ENCODE measurements at places on chromosomes 1 and 21.

DNA sequence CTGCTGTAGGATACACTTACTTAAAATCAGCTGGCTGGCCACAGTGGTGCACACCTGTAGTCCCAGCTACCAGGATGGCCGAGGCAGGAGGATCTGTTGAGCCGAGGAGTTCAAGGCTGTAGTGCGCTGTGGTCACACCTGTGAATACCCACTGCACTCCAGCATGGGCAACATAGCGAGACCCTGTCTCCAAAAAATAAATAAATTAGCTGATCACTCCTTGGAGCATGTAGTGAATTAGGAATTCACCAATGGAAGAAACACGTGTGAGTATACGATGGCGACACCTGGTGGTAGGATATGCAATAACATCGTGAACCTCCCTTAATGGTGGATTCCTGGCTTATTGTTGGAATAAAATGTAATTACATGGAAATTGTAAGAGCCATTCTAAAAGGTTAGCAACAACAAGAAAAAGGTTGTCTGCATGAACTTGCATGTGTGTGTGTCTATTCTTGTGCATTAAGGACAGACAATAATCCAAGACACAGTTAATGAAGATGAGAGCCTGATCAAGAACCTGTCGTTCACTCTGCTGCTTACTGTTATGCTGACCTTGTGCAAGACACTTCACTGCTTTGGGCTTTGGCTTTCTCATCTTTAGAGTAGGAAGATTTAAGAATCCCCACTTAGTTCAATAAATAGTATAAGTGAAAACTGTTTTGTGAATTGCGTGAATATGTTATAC, 38.6 kb upstream of the COX20 start:
- peak; percentile 49 for DNase-seq

- no peak for DNase-seq
Measured at GRCh38 chr1:245336149-245336983, 181.6 kb downstream of the KIF26B start.

GRCh38 chr1:180231506-180231921, 1.4 kb downstream of the LHX4 start:
- peak; percentile 27 for DNase-seq

- no peak for DNase-seq
Measured at GRCh38 chr1:246793356-246793896, 69.2 kb downstream of the SCCPDH start.

DNA sequence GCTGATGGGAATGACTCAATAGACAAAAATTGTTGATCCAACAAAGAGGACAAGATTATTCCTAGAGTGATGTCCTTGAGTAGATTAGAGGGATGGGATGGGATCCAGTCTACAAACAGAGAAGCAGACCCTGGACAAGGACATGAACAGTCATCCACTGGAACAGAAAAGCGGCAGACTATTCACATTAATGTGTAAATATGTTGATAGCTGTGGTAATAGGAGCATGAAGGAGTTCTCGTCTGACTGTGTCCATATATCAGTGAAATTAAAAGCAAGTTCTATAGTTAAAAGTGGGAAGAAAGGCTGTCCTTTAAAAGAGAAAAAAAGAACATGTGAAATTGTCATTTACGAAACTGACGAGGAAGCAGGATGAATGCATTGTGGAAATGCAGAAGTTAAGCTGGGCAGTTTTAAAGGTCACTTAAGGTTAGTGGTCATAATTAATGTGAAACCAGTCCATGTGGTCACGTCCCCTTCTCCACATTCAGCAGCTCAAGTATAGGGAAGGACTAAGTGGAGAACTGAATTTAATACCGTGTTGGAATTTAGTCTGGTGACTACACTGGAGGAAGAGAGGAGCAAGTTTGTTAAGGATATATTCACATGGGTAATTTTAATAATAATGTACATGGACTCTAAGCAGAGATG, 62.1 kb downstream of the PIK3R3 start:
- no peak for DNase-seq

DNA sequence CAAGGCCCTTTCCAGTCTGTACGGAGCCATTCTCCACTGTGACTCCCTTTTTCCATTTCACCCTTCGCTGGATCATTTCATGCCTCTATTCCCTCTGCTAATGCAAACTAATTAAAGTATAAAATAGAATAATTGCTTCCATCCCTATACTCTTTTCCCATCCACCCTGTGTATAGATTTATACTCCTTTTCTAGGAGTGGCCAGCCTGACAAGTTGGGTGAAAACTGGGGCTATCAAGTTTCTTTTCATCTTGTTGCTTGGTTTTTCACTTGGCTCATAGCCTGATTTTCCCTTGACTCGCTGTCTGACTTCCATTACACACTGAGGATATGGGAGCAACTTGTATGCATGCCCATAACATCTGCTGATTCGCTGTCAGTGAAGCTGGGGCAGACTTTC, 107.0 kb downstream of the PLXNA2 start:
- peak; percentile 44 for DNase-seq

GRCh38 chr1:235511470-235512240, 7.4 kb upstream of the B3GALNT2 start:
- peak; percentile 88 for DNase-seq

- DNase-seq: no peak
Measured at GRCh38 chr1:40971966-40972365, 7.5 kb upstream of the CTPS1 start.

GRCh38 chr1:185373813-185374529, 56.9 kb upstream of the IVNS1ABP start:
- peak; percentile 43 for DNase-seq

GRCh38 chr1:196462086-196462485, 146.2 kb downstream of the KCNT2 start:
- DNase-seq: peak; percentile 65

GRCh38 chr1:41537251-41537650, 52.8 kb upstream of the EDN2 start:
- DNase-seq: no peak

DNA sequence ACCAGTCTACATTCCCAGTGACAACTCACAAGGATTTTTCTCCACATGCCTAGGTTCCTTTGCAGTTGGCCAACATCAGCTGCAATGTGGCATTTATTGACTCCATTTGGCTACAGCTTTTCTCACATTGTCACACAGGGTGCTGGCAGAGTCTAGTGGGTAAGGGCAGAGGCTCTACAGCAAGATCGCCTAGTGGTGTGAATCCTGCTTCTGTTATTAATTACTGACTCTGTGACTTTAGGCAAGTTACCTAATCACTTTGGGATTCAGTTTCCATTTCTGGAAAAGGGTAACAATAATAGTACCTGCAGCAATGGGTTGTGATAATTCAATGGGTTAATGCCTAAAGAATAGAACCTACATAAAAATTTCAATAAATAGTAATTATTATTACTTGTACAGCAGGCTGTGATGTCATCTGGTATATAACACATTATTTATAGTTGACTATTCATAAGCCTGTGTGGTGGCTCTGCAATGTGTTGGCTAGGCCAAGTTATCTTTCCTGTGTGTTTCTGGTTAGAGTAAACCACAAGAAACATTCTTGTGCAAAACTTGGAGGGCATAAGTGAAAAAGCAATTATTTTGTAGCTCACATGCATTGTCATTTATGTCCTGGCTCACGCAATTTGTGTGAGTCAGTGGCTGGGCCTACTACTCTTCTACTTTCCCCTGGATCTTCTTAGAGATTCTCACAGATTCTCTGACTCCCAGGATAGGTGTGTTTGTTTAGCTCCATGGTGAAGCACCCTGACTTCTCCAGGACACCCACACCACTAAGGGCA, 59.5 kb downstream of the PTGS2 start:
- DNase-seq: peak; percentile 98

DNA sequence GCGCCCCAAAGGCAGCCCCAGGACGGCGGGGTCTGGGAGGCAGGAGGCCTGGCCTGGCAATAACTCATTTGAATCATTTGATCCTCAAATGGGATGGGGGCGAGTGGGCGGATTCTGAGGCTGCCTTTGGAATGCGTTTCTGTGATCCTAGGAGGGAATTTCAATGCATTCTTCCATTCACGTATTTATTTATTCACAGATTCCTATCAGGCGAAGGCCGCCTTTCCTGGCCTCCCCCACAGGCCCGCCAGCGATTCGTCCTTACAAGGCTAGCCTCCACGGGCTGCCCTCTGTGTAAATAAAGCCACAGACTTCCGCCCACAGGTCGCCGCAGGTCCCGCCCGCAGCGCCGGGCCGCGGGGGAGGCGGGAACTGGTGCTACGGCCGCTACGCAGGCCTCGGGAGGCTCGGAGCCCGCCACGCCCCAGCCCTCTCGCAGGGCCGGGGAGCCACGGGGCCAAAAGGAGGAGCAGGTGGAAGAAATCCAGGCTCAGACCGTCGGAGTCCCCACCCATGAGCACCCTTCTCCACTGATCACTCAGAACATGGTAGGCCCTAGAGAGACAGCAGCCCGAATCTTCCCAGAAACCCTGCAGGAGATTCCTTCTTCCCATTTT, 31.3 kb upstream of the JUN start:
- DNase-seq: peak; percentile 95

DNA sequence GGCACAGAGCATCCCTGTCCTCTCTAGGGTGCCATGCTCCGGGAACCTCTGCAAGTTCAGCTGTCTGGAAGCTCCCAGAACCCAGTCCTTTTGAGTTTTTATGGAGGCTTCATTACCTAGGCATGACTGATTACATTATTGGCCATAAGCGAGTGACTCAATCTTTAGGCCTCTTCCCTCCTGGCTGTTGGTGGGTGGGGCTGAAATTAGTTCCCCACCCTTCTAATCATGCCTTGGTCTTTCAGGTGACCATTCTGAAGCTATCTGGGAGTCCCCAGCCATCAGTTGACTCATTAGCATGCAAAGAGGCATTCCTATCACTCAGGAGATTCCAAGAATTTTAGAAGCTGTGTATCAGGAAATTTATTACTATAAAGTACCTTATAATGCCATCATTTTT, 46.6 kb downstream of the WLS start:
- no peak for DNase-seq

DNA sequence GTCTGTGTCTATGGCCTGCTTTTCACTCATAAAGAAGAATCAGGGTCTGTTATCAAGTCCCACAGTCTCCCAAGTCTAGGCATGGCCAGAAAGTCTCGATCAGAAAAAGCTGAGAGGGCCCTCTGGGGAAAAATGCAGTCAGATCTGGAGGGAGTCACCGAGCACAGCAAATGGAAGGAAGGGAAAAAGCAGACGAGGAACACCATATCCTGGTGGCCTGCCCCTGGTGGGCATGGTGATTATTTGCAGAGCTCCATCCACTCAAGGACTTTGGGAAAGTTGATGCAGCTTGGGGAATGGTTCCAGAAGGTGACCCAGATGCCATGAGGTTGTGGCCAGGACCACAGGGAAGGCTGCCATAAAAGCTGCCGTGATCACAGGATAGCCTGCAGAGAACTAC, 189.1 kb downstream of the CLIC6 start:
- DNase-seq: no peak

DNA sequence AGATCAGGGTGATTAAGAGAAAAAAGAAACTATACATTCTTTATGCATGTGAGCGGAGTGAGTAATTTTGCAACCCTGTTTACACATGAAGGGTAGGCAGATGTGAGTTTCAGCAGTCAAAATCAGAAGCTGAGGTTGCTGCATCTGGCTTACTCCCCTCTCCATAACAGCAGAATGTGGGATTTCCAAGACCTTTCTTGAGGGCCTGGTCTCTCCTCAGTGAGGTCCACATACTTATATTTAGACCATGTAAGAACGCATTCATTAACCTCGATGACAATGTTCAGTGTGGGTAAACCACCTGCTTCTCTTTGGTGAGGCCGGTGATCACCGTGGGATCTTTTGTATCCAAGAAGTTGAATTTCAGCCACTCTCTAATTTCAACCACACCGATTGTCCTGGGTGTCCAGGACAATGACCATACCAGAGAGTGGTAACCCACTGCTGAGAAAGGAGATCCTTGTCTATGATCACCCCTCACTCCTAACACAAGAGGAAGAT, 18.7 kb upstream of the RAP1A start:
- no peak for DNase-seq

DNA sequence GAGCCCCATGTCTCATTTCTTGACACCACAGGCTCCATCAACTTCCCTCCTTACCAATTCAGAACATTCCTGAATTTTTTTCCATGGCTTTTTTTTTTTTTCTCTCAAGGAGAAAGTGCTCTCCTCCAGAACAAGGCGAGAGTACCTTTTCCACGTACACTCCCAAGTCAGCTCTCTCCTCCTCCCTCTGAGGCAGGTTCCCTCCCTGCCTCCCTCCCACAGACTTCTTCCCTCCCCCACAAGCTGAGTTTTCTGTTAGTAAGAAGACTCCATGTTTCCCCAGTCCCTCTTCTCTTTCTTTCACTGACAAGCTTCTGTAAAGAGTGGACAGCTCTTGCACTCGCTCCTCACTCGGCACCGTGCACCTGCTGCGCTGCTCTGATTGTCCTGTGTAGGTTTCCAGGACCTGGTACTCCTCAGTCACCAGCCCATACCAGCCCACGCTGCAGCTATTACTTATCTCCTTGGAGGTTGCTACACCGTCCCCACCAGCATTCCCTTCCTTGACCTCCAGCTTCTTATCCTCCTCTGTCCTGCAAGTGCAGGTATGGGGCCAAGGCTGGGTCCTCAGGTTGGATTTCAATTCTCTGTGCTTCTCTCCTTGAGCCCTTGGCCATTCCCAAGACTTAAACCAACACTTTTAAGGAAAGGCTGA, 3.8 kb downstream of the TRAF5 start:
- no peak for DNase-seq

DNA sequence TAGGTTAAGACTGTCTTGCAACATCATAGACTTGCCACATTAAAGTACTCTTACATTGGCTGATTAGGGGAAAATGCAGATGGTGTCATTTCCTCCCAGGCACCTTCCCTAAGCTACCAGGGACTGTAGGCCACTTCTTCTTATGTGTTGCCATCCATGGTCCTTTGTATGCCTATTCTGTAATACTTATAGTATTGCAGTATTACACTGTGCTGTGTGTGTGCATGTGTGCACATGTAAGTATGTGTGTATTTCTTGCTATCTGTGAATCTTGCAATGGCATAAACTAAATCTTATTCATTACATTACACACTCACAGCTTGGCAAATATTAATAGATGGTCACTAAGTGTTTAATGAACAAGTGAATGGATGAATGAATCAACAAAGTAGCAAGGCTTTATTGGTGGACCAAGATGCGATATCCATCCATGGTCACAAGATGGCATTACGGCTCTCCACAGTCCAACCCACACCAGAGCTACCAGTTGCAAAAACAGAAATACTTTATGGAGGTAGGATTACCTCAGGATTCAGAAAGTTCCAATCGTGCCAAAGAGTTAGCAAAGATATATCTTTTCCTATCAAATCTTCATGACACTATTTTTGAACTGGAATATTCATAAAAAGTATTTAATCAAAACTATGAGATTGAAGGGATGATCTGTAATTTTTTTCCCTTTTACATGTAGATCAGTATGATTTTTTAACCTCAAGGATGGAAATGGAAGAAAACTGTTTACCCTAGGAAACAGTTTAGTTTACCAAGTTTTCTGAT, 160.2 kb downstream of the DENND1B start:
- DNase-seq: peak; percentile 44

Data from amniotic epithelial cell (primary cell).